ENCODE measurements at places on chromosomes 5 and 9. TPM values are rescaled to one million over a fixed set of nuclear protein-coding genes. Genes with fewer than 3 reads are reported as not detected.
A peak's percentile ranks its signal among the peaks of the same experiment; 100 is the strongest.

HTR1A gene
- total RNA-seq = not detected

G3BP1 gene
- 90.0 TPM for total RNA-seq

PHF2 gene
- total RNA-seq = 7.3 TPM

SLC2A6 gene
- 1.3 TPM for total RNA-seq

AK8 gene
- total RNA-seq = not detected

ENTR1 gene
- total RNA-seq = 39.5 TPM

TAF11L10 gene
- total RNA-seq = not detected

PCDHA8 gene
- total RNA-seq = not detected

TCF7 gene
- 3.1 TPM for total RNA-seq

PTGES2 gene
- 35.8 TPM for total RNA-seq

CYLC2 gene
- total RNA-seq = not detected

CTSV gene
- 0.15 TPM for total RNA-seq

GRCh38 chr9:70121818-70122436 is 78.3 kb downstream of the MAMDC2 start:
- no peak for DNase-seq

GRCh38 chr5:34034534-34035327 is 8.3 kb downstream of the C1QTNF3 start:
- no peak for DNase-seq

DNA sequence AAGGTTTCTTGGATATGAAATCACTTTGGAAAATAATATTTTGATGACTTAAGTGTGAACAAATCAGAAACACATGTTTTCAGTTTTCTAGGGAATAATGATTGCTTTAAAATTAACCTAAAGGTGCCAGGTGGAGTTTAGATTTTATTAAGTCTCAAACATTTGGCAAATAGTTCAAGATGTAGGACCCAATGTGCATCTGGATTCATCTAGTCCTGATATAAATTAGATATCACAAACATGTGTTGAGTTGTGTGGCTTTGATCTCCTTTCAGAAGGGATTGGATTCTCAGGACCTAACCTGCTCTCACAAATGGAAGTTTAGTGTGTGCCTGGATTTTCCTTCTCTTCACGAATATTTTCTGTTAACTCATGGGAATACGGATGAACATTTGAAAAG is 291.4 kb upstream of the ISL1 start:
- DNase-seq = no peak

- DNase-seq = no peak
Observed at GRCh38 chr5:59583151-59583809, 310.2 kb downstream of the PDE4D start.

DNA sequence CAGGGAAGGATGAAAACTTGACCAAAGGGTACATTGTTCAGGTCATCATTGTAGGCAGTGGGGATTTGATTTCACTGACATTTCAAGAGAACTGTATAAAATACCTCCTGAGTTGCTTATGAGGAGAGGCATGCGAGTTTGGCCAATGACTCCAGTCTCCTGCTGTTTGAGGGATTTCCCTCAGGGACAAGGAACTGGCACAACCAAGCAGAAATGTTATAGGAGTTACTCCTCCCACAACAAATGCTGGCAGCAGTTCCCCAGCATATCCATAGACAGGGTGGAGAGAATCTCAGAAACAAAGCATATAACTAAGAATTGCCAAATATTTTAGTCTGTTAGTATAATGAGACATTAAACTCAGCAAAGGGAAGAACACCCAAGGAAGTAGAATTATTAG is 47.2 kb upstream of the FBXL7 start:
- DNase-seq = no peak

GRCh38 chr9:91761362-91761761 is 188.7 kb downstream of the ROR2 start:
- no peak for DNase-seq

- DNase-seq = no peak
Observed at GRCh38 chr5:97297704-97298091, 114.7 kb upstream of the RIOK2 start.

DNA sequence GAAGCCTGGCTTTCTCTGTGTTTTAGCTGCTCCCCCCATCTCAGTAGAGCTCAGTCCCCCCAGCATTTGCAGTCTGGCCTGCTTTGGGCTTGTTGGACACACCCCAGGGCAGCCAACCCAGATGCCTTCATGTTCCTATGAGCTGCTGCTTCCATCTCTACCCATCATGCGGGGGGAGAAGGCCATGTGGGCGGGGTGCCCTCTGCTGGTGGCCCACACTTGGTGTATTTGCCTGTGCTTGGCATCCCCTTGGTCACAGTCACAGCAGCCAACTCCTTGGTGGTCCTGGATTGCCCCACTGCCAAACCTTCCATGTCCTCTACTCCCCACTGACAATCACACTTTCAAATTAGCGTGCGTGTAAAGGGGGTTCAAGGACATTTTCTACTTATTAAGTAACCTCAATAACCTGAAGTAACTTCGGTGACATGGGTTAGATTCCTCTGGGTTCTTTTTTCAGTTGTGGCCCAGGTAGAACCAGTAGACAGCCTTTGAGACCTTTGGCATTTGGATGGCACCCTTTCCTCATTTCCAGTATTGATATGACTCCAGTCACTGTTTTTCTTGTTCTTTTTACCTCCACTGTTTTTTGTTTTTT is 42.8 kb downstream of the SNX30 start:
- DNase-seq = peak; percentile 73

DNA sequence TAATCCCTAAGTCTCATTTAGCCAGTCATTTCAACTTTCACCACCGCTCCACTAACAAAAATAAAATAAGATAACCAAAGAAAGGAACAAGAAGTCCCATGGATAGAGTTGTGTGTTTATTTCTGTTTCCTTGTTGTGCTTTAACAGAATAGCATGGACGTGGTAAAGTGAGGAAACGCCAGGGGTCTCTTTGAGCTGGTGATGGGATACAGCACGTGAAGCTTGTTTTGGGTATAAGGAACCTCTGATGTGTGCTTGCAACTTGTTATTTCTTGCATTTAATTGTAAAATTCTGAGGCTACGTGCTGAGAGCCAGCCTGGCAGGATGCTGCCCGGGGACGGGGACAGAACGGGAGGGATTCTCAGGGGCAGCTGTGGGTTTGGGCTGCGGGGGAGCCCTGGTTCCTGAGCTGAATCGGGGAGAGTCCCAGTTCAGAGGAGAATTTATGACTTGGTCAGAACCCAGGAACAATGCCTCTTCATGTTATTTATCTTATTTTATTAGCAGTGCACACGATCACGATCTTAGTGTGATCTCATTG is 63.4 kb downstream of the ANKRD33B start:
- no peak for DNase-seq

DNA sequence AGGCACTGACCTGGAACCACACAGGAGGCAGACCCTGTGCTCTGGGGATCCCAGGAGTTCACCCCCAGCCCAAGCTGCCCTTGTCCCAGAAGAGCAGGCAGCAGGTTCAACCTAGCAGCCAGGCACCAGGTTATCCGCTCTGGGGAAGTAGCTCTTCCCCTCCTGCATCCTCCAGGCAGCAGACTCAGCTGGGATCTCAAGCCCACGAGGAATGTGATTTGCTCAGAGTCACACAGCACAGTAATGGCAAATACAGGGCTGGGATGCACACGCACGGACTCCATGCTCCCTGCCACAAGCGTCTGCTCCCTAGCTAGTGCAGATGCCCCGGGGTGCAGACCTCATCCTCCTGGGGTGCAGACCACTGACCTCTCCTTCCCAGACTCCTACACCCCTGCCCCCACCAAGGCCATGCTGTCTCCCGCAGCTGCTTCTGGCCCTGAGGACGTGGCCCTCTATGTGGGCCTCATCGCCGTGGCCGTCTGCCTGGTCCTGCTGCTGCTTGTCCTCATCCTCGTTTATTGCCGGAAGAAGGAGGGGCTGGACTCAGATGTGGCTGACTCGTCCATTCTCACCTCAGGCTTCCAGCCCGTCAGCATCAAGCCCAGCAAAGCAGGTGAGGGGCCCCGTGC is 25.5 kb downstream of the HK3 start:
- DNase-seq = no peak

GRCh38 chr5:1464096-1464446 is 18.8 kb upstream of the SLC6A3 start:
- DNase-seq = no peak

GRCh38 chr5:160629003-160629402 is 207.3 kb downstream of the PTTG1 start:
- no peak for DNase-seq

DNA sequence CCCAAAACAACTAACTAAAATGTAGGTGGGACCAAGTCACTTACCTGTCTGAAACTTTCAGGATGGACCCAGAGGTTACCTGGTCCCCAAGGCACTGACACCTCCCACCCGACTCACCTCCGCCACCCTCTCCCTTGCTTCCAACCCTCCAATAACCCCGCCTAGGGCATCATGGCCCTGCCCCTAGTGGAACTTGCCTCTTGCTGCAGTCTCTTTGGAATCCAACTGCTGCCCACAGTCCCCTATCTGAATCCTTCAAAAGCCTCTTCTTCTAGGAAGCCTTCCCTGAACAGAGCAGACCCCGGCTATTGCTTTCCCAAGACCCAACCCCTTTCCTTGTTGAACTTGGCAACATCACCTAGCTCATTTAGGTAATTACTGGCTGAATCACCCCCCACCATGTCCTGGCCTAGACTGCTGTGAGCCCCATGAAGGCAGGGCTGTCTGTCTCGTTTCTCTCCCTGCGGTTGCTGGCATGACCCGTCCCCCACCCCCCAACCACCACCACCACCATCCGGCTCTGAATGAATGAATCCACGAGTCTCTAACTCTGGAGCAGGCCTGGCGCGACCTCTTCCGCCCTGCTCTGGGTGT is 9.4 kb downstream of the CRB2 start:
- no peak for DNase-seq

- no peak for DNase-seq
Observed at GRCh38 chr5:57911438-57911837, 428.8 kb upstream of the ACTBL2 start.

DNA sequence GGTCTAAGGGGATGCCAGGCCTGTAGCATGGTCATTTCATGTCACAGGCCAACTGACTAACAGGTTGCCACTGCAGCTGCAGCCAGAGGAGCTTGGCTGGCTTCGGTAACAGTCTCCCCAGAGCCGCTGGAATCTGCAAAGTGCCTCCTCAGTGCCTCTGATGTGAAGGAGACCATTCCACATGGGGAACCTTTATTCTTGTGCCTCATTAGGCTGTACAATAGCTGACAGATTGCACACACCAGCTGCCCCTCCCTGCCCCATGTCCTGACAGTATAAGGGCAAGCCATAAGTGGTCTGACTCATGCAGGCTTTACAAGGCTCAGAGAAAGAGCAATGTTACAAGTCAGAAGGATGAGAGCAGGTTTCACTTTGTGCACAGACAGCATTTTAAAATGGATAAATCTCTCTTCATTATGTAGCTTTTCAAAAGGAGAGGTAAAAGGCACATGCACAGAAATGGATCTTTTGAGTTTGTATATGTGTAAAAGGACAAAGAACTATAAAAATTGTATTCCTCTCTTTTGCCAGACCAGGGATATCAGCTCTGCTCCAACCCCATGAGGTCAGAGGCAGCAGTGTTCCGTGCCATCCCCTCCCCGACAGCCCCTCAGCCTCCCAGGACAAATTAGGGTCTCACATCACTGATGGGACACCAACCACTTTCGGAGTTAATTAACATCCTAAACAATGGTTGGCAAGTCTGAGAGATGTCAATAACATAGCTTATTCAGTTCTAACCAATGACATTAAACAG is 467.8 kb downstream of the TMEM232 start:
- no peak for DNase-seq

- DNase-seq = no peak
Observed at GRCh38 chr9:109498195-109499092, at the start of gene PTPN3. TSS of gene PTPN3 (minus strand) at chr9:109498307. CDS start at chr9:109463434, 34,873 bp downstream.

GRCh38 chr5:164119806-164120447 is 614.5 kb downstream of the MAT2B start:
- no peak for DNase-seq

- no peak for DNase-seq
Observed at GRCh38 chr9:77999231-77999631, 32.4 kb downstream of the GNAQ start.

GRCh38 chr5:9544056-9544455 is 1.8 kb downstream of the SEMA5A start:
- no peak for DNase-seq

GRCh38 chr9:125747765-125748445 is 732 bp downstream of the PBX3 start:
- peak; percentile 60 for DNase-seq

GRCh38 chr9:136171009-136171800 is 33.7 kb downstream of the LHX3 start:
- no peak for DNase-seq

- no peak for DNase-seq
Observed at GRCh38 chr5:154055201-154055600, 16.4 kb downstream of the MFAP3 start.

DNA sequence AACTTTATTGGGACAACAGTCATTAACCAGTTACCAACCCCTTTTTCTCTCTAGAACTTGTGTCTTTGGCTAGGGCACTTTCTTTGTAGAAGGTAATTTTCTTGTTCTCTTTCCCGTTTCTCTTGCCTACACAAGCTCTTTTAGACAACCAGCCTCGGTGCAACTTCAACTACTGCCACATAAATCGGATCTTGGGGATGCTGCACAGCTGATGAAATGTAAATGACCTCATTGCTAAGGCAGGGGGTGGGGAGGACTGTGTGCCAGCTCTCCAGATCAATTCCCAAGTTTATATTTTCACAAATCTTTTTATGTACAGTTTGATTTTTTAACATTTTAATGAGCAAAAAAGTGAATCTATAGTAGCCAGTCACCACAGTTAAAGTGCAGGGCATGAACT is 157.6 kb downstream of the DENND1A start:
- no peak for DNase-seq

- DNase-seq = no peak
Observed at GRCh38 chr9:109718861-109719260, 61.1 kb upstream of the PALM2AKAP2 start.

- no peak for DNase-seq
Observed at GRCh38 chr9:130781569-130781968, 53.5 kb upstream of the ABL1 start.

DNA sequence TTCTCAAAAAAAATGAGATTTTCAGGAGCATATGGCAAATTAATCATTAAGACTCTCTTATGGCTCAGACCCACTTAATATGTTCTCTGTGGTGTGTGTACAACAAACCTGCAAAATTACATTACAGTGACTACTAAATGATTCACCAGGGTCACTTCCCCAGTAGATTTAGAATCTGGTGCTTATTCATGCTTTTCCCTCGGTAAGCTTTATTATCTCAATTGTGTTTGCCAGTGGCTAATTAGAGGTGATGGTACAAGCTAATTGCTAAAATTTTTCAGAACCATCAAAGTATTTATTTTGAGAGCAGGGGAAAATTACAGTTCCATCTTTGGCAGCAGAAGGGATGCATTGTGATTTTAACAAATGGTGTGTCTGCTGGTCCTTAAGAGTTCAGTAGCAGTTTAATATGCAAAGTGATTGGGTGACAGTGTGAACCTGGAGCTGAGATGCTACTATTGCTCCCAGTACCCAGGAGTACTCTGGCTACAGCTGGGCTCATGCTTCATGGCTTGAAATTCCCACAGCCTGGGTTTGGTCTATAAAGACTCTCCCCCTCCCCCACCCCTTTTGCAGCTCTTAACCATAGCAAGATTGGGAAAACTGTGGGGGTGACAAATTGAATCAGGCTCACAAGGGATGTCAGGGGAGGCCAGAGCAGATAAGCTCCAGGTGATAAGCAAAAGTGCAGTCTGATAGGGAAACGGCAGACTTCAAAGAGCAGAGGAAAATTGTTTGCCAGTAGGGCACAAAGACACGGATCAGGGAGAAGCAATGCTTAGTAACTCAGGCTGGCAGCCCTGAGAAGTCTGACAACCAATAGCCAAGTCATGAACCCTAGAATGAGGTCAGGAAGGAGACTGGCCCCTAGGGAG is 92.8 kb upstream of the RAD23B start:
- DNase-seq = no peak
